ENCODE measurements at places on chromosomes 11 and 22.

DNA sequence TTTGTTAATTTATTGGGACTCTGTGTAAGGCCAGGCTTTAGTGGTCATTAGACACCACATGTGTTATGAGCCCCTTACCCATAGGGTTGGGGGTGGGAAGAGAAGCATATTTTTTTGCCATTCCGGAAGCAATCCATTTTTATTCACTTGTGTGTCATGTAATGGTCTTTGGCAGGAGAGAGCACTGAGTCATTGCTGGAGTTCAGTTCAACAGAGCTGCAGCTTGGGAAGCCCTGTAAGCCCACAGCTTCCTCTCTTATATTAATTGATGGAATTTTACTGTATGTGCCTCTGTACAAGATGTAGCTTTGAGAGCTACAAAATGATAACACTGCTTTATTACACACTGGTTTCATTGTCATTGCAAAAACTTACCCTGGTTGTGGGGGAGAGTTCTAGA, 177.3 kb upstream of the SORL1-AS1 start:
- DNase-seq, result peak; percentile 78

DNA sequence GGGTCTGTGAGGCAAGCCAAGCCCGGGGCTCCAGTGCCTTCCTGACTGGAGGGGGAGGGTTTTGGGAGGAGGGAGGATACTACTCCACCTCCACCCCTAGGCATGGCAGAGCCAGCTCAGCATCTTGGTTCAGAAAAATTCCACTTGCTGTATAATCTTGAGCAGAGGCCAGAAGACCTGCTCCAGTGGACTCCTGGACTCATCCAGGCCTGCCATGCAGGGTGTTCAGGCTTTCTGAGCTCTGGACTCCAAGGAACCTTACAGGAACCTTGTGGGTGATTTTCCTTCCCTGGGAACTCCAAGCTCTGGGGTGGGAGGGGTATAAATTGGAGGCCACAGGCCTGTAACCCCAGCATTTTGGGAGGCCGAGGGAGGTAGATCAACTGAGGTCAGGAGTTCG, 9.4 kb downstream of the CSDC2 start:
- no peak for DNase-seq

DNA sequence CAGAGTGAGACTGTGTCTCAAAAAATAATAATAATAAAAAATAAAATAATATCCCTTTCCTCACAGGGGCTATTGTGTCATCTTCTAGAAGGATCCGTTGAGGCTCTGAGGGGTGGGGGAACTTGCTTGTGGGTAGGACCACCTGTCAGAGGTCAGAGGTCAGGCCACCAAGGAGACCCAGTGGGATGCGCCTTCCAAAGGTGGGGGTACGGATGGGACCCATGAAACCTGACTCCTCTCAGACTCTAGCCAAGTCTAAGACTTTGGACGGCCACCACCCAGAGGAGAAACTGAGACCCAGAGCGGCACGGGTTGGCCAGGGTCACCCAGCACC, 367 bp upstream of the MMP11 start:
- no peak for DNase-seq

GRCh38 chr11:114149689-114150407, 90.3 kb downstream of the ZBTB16 start:
- no peak for DNase-seq

DNA sequence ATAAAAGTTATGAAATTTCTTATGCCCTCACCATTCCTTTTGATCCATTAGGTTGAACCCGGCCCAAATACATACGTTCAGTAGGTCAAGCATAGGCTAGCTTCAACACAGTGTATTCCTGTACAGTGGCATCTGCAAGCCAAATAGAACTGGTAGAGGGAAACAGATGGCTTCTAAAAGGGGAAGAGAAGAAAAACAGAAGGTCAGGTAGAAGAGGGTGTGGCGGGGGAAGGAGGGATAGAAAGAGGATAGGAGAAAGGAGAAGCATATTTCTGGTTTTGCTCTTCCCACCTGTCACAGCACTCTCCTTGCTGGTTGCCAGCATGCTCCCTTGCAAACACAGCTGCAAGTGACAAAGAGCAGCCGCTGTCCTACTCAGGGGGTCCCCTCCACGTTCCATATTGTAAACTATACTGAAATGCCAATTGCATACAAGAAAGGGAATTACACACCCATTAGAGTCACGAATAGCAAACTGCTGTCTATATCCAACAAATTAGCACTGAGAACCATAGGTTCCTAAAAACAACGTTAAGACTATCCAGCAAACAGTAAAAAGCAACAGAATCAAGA, 71.8 kb downstream of the PHF21A start:
- DNase-seq, result no peak

DNA sequence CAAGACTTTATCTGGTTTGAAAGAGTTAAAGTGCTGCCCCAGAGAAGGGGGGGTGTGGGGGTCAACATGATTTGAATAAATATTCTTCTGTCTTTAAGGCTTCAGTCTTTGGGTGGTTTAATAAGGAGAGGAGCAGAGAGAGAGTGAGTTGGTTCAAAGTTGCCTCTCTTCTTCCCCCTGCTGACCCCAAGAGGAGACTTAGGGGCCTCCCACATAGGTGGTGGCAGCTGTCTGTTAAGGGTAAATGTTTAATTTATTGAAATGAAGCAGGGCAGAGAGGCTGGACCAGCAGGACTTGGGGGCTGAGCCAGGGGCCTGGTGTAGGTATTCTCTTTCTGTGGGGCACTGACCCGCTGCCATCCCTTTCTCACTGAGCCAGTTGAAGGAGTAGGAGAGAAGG, 5.5 kb downstream of the POU2F3 start:
- no peak for DNase-seq

GRCh38 chr11:112828421-112828820, 132.8 kb upstream of the NCAM1 start:
- no peak for DNase-seq
